ENCODE measurements at places on chromosomes 1 and 21.
A peak's percentile ranks its signal among the peaks of the same experiment; 100 is the strongest.

- no peak for DNase-seq
Observed at GRCh38 chr1:210301615-210302000, 27.1 kb upstream of the HHAT start.

GRCh38 chr1:67729872-67730271, 44.9 kb downstream of the GADD45A start:
- DNase-seq: no peak

DNA sequence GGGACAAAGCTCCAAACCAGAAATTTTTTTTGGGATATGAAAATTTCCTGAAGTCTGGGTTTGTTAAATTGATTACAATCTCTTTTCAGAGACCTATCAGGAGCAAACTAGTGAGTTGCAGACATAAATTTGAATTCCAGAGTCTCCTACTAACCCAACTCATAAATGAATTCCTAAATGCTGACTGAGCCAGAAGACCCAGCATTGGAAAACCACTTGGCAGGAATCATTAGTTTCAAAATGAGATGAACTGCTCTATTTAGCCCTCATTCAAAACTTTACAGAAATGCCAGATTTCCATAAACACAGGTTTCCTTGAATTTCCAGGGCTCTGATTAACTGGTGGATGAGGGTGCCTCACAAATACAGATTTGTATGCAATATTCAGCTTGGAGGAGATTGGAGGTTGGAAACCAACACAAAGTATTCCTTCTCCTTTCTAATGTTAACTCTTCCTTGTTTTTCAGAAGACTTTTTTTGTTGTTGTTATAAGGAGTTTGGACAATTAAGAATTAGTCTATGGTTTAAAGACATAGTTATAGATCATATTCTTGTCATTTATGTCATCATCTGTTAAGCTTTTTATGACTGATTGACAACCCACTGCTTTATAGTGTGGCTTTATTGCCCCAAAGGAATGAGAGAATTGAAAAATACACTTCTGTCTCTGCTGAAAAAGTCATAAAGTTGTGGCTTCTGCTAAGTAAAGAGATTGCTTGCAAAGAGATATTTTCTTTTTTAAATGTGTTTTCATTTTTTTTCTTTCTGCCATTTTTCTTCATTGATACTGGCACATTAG, 222.8 kb downstream of the HLX start:
- peak; percentile 62 for DNase-seq

DNA sequence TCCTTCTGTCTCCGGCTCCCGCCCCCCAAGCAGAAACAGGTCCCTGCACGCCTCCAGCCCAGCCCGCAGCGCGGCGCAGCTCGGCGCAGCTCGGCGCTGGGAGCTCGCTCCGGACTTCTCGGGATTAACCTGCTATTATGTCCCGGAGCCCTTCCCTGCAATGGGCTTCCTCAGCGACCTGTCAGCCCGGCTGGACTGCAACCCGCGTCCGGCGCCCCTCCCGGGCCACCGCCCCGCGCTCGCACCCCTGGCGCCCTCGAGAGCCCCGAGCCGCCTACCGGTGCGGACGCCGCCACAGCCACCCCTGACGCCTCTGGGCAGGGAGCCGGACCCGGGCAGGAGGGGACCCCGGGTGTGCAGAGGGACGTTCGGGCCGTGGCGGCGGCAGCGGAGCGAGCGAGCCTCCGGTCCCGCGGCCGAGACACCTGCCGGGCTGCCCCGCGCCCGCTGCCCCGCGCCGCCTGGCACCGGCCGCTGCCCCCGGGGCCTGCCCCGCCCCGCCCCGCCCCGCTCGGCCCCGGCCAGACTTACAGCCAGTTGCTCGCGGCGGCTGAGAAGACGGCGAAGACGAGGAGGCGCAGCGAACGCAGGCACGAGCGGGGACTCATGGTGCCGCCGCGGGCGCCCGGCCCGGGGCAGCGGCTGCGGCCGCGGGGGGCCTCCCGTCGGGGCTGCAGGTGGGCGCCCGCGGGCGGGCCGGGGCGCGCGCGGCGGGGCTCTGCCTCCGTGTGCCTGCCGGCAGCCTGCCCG, 407 bp downstream of the WNT4 start:
- DNase-seq: peak; percentile 21

DNA sequence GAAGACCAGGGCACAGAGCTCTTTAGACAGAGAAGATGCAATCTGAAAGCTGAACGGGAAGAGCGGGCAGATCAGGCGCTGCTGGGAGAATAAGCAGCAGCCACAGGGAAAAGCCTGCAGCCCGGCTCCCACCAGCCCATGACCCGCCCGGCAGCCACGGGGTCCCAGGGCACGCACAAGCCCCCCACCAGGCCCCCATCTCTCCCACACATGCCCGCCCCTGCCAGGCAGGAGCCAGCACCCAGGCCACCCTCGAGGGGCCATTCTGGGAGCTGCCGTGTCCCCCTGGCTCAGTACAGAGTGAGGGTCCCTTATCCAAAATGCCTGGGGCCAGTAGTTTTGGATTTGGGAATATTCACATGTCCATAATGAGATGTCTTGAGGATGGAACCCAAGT, 16.3 kb downstream of the SLC19A1 start:
- DNase-seq: no peak

- peak; percentile 35 for DNase-seq
Observed at GRCh38 chr1:63411066-63411465, 43.6 kb downstream of the ALG6 start.

DNA sequence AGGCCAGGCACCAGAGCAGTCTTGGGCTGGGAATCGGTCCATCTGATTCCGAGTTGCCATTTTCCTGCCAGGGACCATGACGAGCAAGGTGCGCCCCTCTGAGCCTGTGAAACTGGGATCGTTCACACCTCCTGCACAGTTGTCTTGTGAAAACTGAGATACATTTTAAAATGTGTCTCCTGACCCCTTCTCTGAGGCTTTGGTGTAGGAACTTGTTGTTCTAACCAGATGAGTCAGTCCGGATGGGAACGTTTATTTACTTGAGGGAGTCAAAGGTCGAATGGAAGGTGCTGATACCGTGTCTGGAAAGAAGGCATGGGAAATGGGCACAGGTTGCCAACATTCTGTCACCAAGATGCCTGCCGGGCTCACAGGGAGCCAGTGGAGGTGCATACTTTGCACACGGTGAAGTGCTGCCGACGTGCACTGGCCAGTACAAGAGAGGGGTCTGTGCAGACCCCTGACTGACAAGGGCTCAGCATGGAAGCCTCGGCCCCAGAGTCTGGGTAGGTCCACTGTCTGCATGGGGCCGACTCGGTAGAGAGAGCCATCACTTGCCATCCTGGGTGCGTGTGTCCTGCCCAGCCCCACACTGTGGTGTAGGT, 7.4 kb upstream of the KCNN3 start:
- peak; percentile 30 for DNase-seq

GRCh38 chr1:205677167-205677566, 3.1 kb downstream of the SLC45A3 start:
- DNase-seq: no peak

Data from cardiac fibroblast (primary cell).